Foreskin keratinocyte (primary cell): ENCODE measurements at places on chromosomes 13 and 19.

DNA sequence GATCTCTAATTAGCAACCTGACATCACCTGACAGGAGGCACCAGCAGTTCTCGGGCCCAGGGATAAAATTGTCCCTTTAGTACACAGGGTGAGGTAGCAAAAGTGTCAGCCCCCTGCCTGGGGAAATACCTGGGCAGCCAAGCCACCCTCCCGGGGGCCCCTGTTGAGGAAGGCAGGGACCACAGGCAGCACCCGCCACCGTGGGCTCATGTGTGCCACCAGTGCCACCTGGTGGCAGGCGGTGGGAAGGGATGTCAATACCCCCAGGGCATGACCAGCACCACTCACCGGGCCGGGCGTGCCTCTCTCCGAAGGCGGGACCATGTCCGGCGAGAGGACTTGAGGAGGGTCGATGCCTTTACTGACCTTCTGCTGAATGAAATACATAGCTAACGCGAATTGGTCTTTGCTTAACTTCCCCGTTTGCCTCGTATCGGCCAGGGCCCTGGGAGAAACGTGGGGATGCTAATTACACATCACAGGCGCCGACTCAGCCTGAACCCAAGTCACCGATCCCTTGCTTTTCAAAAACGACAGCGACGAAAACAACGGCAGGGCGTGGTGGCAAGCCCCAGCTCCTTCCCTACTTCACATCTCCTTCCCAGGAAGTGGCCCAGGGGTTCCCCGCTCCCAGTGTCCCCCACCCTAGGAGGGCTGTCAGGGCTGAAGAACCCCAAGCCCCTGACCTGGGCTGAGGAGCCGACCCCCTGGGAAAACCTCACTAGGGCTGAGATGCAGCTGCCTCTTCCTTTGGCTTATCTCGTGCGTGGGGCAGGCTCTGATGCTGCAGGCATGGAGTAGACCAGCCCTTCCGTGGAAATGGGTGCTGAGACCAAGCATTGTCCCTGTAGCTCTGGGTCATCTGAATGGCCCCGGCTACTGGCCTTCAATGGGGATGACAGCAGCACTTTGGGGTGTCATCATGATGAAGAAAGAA, 53.8 kb downstream of the EPS15L1 start:
- DNase-seq, result peak; percentile 33

DNA sequence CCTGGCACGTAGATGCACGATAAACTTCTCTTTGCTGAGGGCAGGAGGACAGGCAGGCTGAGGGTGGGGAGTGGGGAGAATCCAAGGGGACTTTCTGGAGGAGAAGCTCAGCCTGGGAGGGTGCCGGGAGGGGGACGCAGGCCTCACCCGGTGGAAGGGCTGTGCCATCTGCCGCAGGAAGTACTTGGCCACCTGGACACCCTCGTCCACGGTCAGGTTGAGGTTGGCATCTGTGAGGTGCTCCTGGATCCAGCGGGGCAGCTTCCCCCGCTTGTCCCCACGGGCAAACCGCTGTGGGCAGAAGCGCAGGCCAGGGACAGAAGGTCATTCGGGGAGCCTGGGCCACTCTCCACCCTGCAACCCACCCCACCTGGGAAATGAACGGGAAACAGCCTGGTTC, 11.5 kb downstream of the KLC3 start:
- no peak for DNase-seq

DNA sequence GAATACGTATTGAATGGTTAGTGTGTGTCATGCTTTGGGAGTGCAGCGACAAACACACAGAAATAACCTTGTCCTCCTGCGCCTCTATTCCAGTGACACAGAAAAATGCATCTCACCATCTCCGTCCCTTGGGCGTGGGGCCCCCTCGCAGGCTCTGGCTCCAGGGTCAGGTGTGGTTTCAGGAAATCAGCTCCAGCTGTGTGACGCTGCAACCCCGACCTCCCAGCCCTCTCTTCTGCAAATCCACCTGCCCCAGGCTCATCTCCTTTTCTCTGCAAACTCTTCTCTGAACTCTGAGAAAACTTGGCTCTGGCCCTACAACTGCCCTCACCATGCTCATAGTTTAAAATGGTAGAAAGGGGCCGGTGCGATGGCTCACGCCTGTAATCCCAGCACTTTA, 51.3 kb upstream of the ZNF536 start:
- no peak for DNase-seq

- DNase-seq, result no peak
These were observed 4.9 kb upstream of the NWD1 start for GRCh38 chr19:16714702-16715287.

GRCh38 chr13:47611664-47612288, 389.3 kb downstream of the SUCLA2 start:
- DNase-seq, result no peak

- DNase-seq, result no peak
These were observed 86.7 kb downstream of the IRS2 start for GRCh38 chr13:109699628-109700071.

DNA sequence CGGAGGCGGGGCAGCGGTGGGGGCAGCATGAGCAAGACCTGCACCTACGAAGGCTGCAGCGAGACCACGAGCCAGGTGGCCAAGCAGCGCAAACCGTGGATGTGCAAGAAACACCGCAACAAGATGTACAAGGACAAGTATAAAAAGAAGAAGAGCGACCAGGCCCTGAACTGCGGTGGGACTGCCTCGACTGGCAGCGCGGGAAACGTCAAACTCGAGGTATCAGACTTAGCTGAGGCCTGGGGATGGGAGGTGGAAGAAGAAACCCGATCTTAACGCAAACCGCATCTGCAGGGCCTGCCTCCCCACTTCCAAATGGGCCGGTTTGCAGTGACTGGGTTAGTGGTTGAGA, 693 bp downstream of the RFXAP start:
- no peak for DNase-seq

GRCh38 chr13:114076329-114077090, 55.9 kb downstream of the RASA3 start:
- DNase-seq, result no peak

DNA sequence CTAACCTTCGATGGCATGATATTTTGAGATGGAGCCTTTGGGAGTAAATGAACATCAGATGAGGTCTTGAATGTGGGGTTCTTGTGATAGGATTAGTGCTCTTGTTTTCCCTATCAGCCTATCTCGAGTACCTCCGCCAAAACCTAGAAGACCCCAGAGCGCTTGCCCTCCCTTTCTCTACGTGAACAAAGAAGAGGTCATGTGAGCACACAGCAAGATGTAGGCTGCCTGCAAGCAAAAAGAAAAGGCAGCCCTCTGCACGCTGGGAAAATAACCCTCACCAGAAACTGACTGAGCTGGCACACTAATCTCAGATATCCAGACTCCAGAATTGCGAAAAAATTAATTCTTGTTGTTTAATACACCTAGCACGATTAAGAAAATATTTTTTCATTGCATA, 799.8 kb upstream of the SLC10A2 start:
- no peak for DNase-seq

GRCh38 chr13:108361769-108362168, 92.3 kb downstream of the TNFSF13B start:
- DNase-seq, result no peak
